ENCODE measurements at places on chromosomes 3 and 15.

GRCh38 chr15:88605189-88606069 is 15.7 kb upstream of the AEN start:
- DNase-seq, result no peak

GRCh38 chr3:81602781-81603180 is 158.7 kb downstream of the GBE1 start:
- DNase-seq, result no peak

DNA sequence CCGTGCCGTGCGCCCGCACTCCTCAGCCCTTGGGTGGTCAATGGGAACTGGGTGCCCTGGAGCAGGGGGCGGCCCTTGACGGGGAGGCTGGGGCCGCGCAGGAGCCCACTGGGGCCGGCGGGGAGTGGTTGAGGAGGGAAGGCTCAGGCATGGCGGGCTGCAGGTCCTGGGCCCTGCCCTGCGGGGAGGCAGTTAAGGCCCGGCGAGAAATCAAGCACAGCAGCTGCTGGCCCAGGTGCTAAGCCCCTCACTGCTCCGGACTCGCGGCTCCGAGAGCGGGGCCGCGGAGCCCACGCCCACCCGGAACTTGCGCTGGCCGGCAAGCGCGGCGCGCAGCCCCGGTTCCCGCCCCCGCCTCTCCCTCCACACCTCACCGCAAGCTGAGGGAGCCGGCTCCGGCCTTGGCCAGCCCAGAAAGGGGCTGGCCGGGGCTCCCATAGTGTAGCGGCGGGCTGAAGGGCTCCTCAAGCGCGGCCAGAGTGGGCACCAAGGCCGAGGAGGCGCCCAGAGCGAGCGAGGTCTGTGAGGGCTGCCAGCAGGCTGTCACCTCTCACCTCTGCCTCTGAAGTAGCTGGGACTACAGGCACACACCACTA is 7.8 kb downstream of the GP9 start:
- DNase-seq, result no peak

DNA sequence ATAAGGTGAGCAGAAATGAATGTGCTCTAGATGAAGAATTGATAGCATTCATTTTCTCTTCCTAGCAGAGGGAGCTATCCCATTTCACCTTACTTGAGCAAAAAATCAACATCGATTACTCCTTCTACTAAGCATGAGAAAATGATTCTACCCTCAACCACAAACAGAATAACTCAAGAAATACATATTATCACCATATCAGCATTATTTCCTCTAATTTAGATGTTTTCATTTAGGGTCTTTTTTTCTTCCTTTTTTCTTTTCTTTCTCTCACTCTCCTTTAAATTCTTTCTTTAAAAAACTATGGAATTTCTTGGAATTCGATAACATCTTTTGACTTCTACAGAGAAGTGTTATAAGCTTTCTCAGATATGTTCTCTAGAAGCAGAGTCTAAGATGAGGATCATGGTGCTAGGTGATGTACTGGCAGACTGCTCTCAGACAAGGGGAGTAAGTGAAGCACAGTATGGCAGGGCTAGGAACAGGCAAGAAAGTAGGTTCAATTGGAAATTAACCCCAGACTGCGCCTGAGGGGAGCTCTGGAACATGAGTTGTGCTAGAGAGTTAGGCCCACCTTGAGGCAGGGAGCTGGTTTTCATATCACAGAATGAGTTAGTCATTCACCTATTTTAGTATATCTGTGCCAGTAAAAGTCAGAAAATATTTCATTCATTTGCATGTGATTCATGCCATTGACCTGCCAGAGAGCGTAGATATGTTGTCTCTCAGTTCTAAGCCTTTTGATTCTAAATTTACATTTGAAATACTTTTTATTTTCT is 279.2 kb upstream of the KCNH8 start:
- no peak for DNase-seq

- DNase-seq, result no peak
Observed at GRCh38 chr15:101148166-101148880, 103.5 kb downstream of the CHSY1 start.

DNA sequence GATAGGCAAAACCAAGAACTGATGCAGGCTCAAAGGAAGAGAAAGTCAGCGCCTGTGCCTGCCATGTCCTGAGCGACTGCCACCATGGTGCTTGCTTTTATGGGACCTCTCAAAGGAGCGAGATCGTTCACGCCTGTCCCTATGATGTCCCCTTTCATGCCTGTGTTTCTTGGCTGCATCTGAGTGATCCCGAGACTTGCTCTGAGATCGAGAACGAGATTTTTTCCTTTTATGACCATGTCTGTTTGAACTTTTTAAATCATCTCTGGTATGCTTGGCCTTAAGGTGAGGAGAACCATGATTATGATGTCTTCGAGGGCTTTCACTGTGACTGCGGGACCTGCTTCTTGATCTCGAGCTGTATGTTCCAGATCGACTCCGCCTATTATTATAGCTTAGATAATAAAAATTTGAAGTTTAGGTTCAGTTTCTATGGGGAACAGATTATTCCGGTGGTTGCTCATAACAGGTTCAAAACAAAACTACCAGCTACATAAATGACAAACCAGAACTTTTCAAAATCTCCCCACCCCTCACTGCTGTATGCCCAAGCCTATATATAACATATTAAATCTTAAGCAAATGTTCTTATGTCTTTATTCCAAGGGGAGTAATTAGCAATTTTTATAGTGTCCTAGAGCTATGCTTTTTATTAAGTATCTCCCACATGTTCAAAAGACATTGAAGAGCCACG is 11.6 kb downstream of the CCNL1 start:
- DNase-seq, result no peak

DNA sequence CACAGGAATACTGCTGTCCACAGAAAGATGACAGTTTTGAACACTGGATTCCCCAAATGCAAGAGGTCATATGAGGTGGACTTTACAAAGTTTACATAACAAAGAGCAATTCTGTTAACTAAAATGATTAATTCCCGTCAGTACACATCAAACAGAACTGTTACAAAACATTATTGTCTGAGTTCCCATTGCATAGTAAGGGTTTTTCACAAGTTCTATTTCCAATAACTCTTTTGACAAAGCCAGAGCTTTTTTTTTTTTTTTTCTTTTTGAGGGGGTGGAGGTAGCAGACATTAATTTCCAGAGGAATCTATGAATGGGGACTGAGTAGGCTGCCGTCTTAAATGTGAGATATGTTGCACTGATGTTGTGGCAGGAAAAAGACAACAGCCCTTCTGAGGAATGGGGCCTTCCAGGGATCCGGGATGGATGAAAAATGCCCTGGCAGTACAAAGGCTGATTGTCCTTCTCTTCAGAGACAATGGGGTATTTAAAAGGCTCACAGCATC is 178.1 kb upstream of the KBTBD8 start:
- DNase-seq, result no peak

- no peak for DNase-seq
Observed at GRCh38 chr3:42663581-42664437, 10.3 kb downstream of the ZBTB47 start.

DNA sequence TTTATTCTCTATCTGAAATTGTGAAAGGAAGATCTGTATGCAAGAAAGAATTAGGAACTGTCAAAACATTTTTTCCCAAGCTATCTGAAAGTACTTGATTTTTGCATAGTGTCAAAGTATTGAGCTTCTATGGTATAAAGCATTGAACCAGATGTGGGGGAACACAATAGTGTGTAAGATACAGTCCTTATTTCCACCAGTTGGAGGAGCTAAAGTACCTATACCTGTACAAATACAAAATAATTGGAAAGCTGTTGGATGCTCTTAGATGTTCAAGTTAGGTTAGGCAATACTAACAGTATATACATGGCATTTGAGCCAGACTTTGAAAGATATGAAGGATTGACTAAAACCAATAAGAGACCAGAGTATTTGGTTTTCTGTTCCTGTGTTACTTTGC is 148.4 kb downstream of the B3GALNT1 start:
- DNase-seq, result no peak

- DNase-seq, result no peak
Observed at GRCh38 chr3:65641045-65641444, 397.7 kb downstream of the MAGI1 start.

- no peak for DNase-seq
Observed at GRCh38 chr3:52291508-52292181, 4.0 kb downstream of the GLYCTK start.

- DNase-seq, result no peak
Observed at GRCh38 chr3:3107858-3108257, 2.3 kb downstream of the IL5RA start.

All from stimulated activated CD8-positive, alpha-beta memory T cell treated with anti-CD3 and anti-CD28 coated beads, Interleukin-4, amount 100 ng/mL, for 1 hour (primary cell).